Mesothelial cell of epicardium (in vitro differentiated cells): ENCODE measurements at places on chromosomes 11 and 22. TPM values are rescaled to one million over a fixed set of nuclear protein-coding genes. Genes with fewer than 3 reads are reported as not detected.

- H3K27ac ChIP-seq = no peak overlapping the region
- no peak overlapping the region for H3K4me3 ChIP-seq
- peaks cover 8% of the 10 kb centered on the region for H3K4me1 ChIP-seq
- no peaks in the 10 kb centered on the region for H3K27me3 ChIP-seq
Observed at GRCh38 chr11:2202071-2202899, 30.7 kb upstream of the TH start.

GRCh38 chr11:76238551-76238950, 32.2 kb upstream of the WNT11 start:
- no peak for DNase-seq
- H3K27me3 ChIP-seq = peaks cover 8% of the 10 kb centered on the region
- H3K27ac ChIP-seq = peak overlapping the region; percentile 39
- no peaks in the 10 kb centered on the region for H3K36me3 ChIP-seq
- peaks cover 11% of the 10 kb centered on the region for H3K4me1 ChIP-seq

GRCh38 chr11:46117842-46118241, 3.4 kb downstream of the PHF21A start:
- peaks cover 58% of the 10 kb centered on the region for H3K4me1 ChIP-seq
- H3K27me3 ChIP-seq = no peaks in the 10 kb centered on the region
- DNase-seq = no peak
- H3K27ac ChIP-seq = peak overlapping the region; percentile 97
- H3K4me3 ChIP-seq = peak overlapping the region; percentile 96

DNA sequence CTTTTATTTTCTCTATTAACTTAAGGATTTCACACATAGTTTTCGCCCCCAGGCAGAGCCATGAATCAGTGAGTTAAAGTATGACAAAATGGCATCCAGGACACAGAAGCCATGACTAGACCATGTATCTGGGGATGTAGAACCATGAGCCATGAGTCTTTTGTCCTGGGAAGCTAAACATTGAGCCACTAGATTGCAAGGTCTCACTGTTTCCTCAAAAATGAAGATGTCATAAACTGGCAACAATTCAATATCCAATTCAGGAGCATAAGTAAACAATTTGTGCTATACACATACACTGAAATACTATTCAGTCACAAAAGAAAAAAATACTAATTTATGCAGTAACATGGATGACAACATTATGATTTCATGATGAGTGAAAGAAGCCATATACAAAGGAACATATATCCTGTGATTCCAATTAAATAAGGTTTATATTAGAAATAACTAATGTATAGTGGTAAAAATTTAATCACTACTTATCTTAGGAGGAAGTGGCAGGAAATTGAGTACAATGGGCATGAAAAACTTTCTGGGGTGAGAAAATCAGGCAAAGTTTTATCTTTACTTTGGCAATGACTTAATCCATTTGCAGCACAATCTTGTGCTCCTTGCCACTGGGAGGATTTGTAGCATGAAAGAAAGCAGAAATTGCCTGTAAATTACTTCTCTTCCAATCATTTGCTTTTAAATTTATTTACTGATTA, 28.5 kb upstream of the CARD16 start:
- H3K27me3 ChIP-seq = no peaks in the 10 kb centered on the region
- DNase-seq = no peak
- H3K36me3 ChIP-seq = no peaks in the 10 kb centered on the region

GRCh38 chr22:44363980-44364750, 51.4 kb upstream of the SHISAL1 start:
- no peak overlapping the region for H3K4me3 ChIP-seq
- DNase-seq = no peak
- H3K4me1 ChIP-seq = peaks cover 4% of the 10 kb centered on the region
- no peak overlapping the region for H3K27ac ChIP-seq
- peaks cover 5% of the 10 kb centered on the region for H3K27me3 ChIP-seq

DNA sequence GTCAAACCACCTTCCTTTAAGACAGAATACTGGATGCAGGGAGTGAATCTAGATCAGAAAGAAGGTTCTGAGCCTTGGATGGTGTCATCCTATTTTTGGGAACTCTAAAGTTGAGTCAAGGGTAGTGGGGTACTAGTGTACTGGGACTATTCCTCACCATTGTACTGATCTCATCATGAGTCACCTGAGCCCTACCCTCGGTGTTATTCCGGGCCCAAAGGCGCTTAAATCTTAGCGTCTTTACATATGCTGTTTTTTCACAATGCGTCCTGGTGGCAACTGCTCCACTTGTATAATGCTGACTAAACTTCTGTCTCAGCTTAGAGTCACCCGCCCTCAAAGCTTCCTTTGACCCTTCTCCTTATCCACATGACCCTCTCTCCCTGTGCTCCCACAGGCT, 25.3 kb upstream of the PATE1 start:
- no peak for DNase-seq
- no peaks in the 10 kb centered on the region for H3K4me1 ChIP-seq
- peaks cover 40% of the 10 kb centered on the region for H3K27me3 ChIP-seq
- H3K36me3 ChIP-seq = no peaks in the 10 kb centered on the region
- H3K4me3 ChIP-seq = no peak overlapping the region

DNA sequence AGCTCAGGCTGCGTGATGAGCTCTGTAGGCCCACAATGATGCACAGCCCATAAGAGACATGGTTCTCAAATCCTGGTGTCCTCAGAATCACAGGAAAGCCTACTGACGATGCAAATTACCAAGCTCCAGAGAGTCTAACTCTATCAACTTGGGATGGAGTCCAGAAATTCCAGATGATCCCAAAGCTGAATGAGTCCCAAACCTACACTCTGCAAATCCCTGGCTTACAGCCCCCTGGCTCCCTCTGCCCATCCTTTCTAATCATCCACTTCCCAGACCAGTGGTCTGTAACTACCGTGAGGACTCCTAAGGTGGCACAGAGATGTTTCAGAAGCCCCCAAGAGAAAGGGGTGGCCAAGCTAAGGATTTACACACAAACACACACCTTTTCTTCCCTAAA, 13.5 kb downstream of the ARFGAP2 start:
- no peak for DNase-seq
- H3K4me3 ChIP-seq = no peak overlapping the region
- H3K27ac ChIP-seq = no peak overlapping the region

GRCh38 chr11:10694486-10695239, 1.1 kb upstream of the IRAG1 start:
- H3K27ac ChIP-seq = no peak overlapping the region
- H3K36me3 ChIP-seq = no peaks in the 10 kb centered on the region
- H3K4me3 ChIP-seq = no peak overlapping the region
- no peaks in the 10 kb centered on the region for H3K27me3 ChIP-seq

GRCh38 chr11:28702871-28703270, 594.7 kb downstream of the METTL15 start:
- H3K27ac ChIP-seq = no peak overlapping the region
- no peaks in the 10 kb centered on the region for H3K27me3 ChIP-seq
- H3K4me1 ChIP-seq = peaks cover 2% of the 10 kb centered on the region
- no peak for DNase-seq
- H3K4me3 ChIP-seq = no peak overlapping the region

- H3K4me3 ChIP-seq = no peak within 1 kb of the TSS
- DNase-seq = no peak
- H3K4me1 ChIP-seq = peaks cover 11% of the 10 kb centered on the region
- H3K36me3 ChIP-seq = no peaks in the 10 kb centered on the region
Observed at GRCh38 chr11:66568124-66568916, at the start of gene CTSF. CTSF (minus strand) TSS chr11:66568606; CDS start chr11:66568486, 120 bp downstream.

DNA sequence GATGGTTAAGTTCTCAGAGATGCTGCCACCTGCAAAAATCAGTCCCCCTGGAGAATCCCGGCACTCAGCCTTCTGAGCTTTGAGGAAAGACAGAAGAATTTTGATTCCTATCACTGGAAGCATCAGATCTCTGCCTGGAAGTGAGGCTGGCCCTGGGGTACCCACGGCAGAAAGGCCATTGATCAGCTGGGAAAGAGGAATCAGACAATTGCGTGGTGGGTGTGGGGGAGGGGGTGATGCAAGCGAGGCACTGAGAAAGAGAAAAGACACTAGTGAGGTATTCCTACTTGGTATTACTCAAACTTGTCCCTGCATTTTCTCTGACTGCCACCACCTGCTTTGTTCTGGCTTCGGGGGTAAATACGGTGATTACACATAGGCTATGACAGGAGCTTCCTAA, 96.1 kb downstream of the FEZ1 start:
- peaks cover 5% of the 10 kb centered on the region for H3K27me3 ChIP-seq
- peaks cover 26% of the 10 kb centered on the region for H3K4me1 ChIP-seq
- DNase-seq = no peak
- H3K27ac ChIP-seq = no peak overlapping the region

DNA sequence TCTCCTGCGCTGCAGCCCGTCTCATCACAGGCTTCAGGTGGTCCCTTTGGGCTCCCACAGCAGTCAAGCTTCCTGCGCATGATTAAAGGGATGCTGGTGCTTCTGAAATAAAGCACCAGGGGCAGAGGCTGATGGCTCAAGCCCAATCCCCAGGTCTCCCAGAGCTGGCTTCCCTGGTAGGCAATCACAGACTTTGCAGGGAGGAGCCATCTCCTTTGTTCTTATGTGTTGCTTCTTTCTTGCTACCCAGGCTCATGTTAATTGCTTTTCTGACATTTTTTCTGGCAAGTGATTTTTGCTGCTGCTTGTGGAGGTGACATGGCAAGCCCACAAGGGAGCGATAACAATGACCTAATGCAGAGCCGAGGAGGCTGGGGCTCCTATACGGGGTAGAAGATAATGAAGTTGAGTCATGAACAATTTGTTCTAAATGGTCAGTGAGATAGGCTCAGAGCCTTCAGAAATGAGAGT, 25.2 kb upstream of the PLET1 start:
- no peak overlapping the region for H3K27ac ChIP-seq
- no peak for DNase-seq
- H3K4me1 ChIP-seq = peaks cover 18% of the 10 kb centered on the region
- H3K27me3 ChIP-seq = peaks cover 13% of the 10 kb centered on the region
- H3K4me3 ChIP-seq = no peak overlapping the region

GRCh38 chr11:36273110-36273509, 16.1 kb downstream of the COMMD9 start:
- no peak overlapping the region for H3K27ac ChIP-seq
- no peak for DNase-seq
- H3K36me3 ChIP-seq = peaks cover 45% of the 10 kb centered on the region
- H3K27me3 ChIP-seq = no peaks in the 10 kb centered on the region
- H3K4me1 ChIP-seq = no peaks in the 10 kb centered on the region

C11orf87 gene
- total RNA-seq = 0.80 to 0.88 TPM (median 0.86 TPM) in 3 replicates

UPK3A gene
- total RNA-seq = 0.59 to 0.87 TPM (median 0.84 TPM) in 3 replicates

LSP1 gene
- 4.9 to 5.2 TPM (median 4.9 TPM) in 3 replicates for total RNA-seq

GRK3 gene
- total RNA-seq = 13.8 to 15.0 TPM (median 14.6 TPM) in 3 replicates

MRPL23 gene
- 37.7 to 40.3 TPM (median 39.4 TPM) in 3 replicates for total RNA-seq

PDGFD gene
- total RNA-seq = 28.0 to 32.2 TPM (median 29.1 TPM) in 3 replicates

MRGPRF gene
- total RNA-seq = 2.3 to 4.0 TPM (median 3.4 TPM) in 3 replicates

DCUN1D5 gene
- total RNA-seq = 32.3 to 33.7 TPM (median 33.2 TPM) in 3 replicates

SOX6 gene
- total RNA-seq = 43.7 to 49.0 TPM (median 46.4 TPM) in 3 replicates
